ENCODE measurements at places on chromosomes 2 and 18.
A peak's percentile ranks its signal among the peaks of the same experiment; 100 is the strongest.

DNA sequence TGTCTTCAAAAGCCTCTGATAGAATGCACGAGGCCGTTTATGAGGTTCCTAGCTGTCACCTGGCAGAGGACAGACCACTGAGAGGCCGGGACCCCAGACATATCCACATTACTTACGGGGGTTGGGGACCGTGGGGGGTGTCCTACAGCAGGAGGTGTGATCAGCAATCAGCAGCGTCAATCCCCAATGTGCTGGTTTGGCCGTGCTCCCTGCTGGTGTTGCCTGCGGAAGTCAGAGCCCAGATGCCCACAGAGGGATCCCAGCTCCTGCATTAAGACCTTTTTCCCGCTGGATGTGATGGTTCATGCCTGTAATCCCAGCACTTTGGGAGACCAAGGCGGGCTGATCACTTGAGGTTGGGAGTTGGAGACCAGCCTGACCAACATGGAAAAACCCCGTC lies 20.8 kb upstream of the SP5 start:
- ATAC-seq: no peak

- peak; percentile 84 for ATAC-seq
Observed at GRCh38 chr2:227890495-227891079, 19.2 kb downstream of the DAW1 start.

DNA sequence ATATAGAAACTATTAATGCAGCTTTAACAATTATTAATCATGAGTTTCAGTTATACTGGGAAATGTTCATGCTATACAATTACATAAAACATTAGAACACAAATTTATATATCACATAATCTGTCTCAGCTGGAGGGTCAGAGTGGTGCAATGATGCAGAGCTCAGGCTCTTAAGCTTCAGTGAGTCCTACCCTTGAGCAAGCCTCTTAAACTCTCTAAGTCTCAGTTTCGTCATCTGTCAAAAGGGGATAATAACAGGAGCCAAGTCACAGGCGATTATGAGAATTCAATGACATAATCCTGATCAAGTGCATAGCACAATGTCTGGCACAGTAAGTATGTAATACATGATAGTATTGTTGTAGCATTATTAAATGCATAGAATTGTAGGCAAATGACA lies 46.0 kb downstream of the LAMA1 start:
- ATAC-seq: no peak

DNA sequence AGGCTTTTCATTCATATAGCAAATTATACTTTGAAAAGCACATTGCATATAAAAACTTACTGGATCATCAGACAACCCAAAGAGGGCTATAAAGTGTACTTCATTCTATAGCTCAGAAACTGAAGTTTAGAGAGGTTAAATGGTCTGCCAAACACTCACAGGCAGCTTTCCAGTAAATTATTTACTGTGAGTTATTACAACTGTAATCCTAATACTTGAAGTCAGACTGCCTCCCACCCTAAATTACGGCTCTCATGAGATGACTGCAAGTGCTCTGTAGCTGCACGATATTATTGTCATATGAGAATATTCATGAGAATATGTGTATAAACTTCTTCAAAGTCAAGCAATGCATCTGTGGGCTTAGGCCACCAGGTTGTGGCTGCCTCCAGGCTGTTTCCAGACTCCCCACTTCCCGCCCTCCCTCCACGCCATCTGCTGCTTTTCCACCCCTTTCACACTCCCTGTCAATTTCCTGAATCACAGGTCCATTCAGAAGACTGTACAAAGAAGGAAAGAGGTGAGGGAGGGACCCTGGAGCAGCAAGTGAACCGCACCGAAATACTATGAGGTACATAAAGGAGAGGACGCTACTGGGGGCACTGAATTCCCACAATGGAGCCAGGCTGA lies 111.1 kb upstream of the SPOPL start:
- ATAC-seq: peak; percentile 55

GRCh38 chr2:237533668-237534161 lies 32.7 kb upstream of the PRLH start:
- no peak for ATAC-seq

DNA sequence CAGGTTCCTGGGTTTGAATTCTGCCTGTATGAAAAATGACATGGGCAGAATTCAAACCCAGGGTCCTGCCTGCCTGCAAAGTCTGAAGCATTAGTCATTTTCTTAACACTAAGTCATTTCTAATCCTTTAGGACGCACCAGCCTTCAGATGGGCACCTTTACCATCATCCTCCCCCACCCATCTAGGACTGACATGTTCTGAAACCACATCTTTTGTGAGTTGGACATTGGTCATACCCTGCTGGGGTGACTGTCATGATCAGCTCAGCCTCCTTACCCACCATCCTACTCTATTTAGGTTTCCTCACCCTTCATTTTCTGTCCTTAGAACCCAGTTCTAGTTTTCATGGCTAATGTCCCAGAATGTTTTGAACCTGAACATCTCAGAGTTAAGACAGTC lies 104.9 kb downstream of the TRIB2 start:
- ATAC-seq: no peak

DNA sequence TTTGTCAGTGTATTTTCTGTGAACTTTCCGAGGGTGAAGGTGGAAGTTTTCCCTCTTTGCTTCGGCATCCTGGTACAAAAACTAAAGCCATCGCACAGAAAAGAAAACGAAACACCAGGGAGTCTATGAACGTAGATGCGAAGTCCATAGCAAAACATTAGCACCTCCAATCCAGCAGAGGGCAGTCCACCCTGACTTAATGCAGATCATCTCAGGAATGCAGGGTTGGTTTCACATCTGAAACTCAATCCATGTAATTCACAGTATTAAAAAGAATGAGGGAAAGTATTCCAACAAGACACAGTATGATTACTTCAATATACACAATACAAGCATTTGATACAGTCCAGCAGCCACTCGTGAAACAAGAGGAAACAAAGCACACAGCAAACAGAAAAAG lies 70.8 kb downstream of the RTP5 start:
- no peak for ATAC-seq

GRCh38 chr2:214591366-214591765 lies 180.5 kb downstream of the VWC2L start:
- ATAC-seq: no peak

GRCh38 chr2:38806015-38806732 lies 28.2 kb downstream of the GEMIN6 start:
- peak; percentile 54 for ATAC-seq

GRCh38 chr18:64474255-64474654 lies 325.4 kb upstream of the LINC00305 start:
- no peak for ATAC-seq

GRCh38 chr18:54303408-54303807 lies 34.1 kb downstream of the POLI start:
- no peak for ATAC-seq

GRCh38 chr18:12155996-12156395 lies 62.4 kb downstream of the ANKRD62 start:
- no peak for ATAC-seq

DNA sequence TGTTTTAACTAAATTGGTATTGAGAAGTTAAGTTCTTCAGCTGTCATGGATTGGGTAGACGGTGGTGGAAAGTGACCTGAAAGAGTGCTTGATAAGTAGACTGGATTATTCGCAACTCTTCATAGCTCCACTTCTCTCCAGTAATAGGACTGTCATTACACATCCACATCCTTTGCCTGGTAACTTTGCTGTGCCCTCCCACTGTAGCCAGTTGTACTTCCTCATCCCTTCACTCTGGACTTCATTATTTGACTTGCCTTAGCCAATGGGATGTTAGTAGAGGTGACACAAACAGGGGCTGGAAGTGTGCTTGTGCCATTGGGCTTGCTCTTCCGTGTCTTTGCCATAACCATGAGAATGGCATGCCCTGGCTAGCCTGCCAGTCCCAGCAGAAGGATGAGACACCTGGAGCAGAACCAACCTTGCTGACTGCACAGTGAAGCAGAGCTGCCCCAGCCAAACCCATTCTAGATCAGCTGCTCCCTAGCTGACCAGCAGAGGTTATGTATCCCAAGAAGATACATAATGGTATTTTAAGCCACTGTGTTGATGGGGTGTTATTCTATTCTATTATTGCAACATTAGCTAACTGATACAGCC lies 16.9 kb downstream of the QPCT start:
- no peak for ATAC-seq

DNA sequence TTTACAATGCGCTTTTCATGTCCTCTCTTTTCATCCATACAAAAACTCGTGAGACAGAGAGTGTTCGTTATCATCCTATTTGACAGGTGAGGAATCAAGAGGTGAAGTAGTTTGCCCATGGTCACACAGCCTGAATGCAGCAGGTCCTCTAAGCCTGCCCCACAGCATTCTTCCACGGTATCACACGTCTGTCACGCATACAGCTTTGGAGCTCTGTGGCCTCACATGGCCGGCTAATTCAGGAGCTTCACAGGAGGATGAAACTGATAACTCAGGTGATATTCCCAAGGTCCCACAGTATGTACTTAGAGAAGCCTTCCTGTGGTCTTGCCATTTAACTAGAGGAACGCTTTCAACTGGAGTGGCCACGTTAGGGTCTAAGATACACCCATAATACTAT lies 59.0 kb downstream of the MYO5B start:
- ATAC-seq: no peak

GRCh38 chr2:98547092-98547790 lies 61.1 kb downstream of the COA5 start:
- ATAC-seq: no peak

GRCh38 chr18:26268454-26268853 lies 42.2 kb downstream of the TAF4B start:
- ATAC-seq: no peak

GRCh38 chr2:39923455-39923854 lies 144.4 kb upstream of the THUMPD2 start:
- no peak for ATAC-seq

GRCh38 chr2:160283675-160284074 lies 83.6 kb upstream of the ITGB6 start:
- ATAC-seq: no peak

DNA sequence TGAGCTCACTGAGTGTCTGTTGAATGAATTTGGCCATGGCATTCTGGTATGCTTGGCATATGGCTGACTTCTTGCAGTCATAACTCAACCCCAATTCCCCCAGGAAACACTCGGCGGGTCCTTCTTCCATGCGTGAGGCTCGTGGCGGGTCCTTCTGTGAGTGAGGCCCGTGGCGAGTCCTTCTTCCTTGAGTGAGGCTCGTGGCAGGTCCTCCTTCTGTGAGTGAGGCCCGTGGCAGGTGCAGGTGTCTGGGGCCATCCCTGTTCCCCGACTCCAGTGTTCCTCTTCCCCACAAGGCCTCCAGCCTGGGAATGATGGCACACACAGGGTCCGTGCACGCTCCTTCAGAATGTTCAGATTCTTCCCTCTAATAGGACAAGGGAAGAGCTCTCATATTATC lies 169.0 kb downstream of the EIPR1 start:
- ATAC-seq: no peak

- no peak for ATAC-seq
Observed at GRCh38 chr2:16235747-16236146, 295.4 kb downstream of the MYCN start.

- ATAC-seq: no peak
Observed at GRCh38 chr2:153780241-153780640, 91.5 kb upstream of the GALNT13 start.

DNA sequence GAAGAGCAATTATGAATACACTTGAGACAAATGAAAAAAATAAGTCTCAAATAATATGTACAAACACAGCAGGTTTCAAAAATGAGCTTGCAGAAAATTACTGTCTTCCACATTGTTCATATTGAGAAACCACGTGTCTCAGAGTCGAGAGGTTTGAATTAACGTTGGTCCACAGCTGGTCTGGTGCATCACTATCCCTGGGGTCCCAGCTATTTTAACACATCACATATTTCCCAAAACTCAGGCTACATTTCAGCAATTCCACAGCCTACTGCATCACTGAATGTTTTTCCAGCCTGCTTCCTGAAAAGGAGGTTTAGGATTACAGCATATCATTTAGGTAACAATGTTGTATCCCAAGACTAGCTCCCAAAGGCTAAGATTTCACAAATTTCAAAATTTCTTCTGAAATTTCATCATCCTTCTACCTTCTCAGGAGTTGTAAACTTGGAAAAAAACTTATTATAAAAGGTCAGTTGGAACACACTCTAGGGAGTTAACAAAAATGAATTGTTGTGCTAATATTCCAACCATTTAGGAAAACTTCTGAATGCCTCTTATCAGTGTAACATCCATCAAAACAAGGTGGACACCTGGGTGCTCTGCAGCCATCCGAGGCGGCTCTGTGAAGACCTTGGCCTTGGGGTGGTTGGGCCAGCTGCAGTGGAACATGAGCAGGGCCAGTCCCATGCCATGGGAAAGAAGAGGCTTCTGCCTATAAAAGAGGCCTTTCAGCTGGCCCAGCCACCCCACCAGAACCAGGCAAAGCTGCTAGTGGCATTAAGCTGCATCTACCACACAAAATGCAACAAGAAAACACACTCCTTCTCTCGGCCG lies 198.1 kb upstream of the RBBP8 start:
- no peak for ATAC-seq

GRCh38 chr2:227765788-227766372 lies 20.2 kb downstream of the SCYGR8 start:
- ATAC-seq: no peak

DNA sequence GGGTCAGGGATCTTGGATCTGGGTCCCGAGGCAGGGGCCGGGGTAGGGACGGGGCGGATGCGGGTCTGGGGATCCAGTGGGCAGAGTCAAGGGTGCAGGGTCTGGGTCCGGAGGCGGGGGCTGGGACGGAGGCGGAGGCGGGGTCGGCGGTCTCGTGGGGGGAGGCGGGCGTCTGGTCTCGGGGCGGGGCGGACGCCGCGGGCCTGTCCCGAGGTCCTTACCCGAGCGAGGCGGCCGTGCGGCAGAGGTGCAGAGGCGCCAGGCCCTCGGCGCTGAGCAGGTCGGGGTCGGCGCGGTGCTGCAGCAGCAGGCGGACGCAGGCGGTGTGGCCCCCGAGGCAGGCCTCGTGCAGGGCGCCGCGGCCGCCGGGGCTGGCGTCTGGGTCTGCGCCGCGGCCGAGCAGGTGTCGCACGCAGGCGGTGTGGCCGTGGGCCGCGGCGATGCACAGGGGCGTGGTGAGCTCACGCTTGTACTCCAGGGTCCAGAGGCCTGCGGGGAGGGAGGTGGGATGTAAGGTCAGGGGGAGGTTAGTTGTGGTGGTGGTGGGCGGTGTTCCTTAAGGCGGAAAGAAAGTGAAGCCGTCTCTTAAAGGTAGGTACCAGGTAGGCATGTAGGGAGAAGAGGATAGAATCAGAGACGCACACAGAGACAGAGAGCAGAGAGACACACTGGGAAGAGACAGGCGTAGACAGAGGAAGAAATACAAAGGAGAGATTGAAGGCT lies 26.6 kb downstream of the ASB18 start:
- ATAC-seq: peak; percentile 79

GRCh38 chr2:181305301-181306123 lies 151.7 kb upstream of the ITGA4 start:
- no peak for ATAC-seq

GRCh38 chr2:239807568-239807967 lies 217.6 kb downstream of the NDUFA10 start:
- ATAC-seq: no peak

DNA sequence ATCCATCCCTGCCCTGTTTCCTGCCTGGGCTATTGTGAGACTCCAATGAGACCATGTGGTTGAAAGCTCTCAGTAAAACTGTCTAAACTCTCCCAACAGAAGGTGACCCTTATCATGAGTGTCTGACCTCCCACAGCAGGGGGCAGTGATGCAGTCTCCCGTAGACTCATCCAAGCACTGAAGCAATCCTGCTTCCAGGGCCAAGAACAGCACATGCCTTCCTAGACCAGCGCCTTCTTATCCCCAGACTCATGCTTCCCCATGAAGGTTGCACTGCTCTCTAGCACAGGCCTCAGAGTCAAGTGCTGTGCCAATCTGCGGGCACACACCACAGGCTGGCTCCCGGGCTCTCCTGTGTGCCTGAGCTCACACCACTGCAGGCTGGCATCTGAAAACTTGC lies 112.3 kb downstream of the TNS1 start:
- peak; percentile 46 for ATAC-seq

- ATAC-seq: peak; percentile 58
Observed at GRCh38 chr2:209314653-209315052, 109.2 kb upstream of the MAP2 start.
